Activated CD4-positive, alpha-beta T cell treated with anti-CD3 and anti-CD28 coated beads for 36 hours (primary cell): ENCODE measurements at places on chromosomes 12 and 14. TPM values are rescaled to one million over a fixed set of nuclear protein-coding genes. Genes with fewer than 3 reads are reported as not detected.

Gene GPR132
- total RNA-seq = 27.7 TPM

Gene PAH
- not detected for total RNA-seq

Gene TAS2R20
- 1.2 TPM for total RNA-seq

Gene OSBPL8
- total RNA-seq = 70.2 TPM

Gene GPD1
- 0.25 TPM for total RNA-seq

Gene PTPRB
- not detected for total RNA-seq

Gene PLBD1
- total RNA-seq = not detected

Gene TMEM253
- total RNA-seq = 0.44 TPM

Gene CLEC2A
- not detected for total RNA-seq

Gene REP15
- total RNA-seq = not detected

Gene RTN1
- total RNA-seq = not detected

Gene NKX2-8
- not detected for total RNA-seq

Gene COX8C
- not detected for total RNA-seq

Gene DDX55
- 49.4 TPM for total RNA-seq

Gene BATF
- 165 TPM for total RNA-seq

Gene DLK1
- not detected for total RNA-seq

Gene C12orf50
- total RNA-seq = 0.11 TPM

Gene LBHD2
- not detected for total RNA-seq

Gene TOMM20L
- not detected for total RNA-seq

Gene MYO1H
- not detected for total RNA-seq

Gene CFAP251
- total RNA-seq = 0.65 TPM

Gene TAS2R9
- not detected for total RNA-seq

Gene IAPP
- not detected for total RNA-seq

Gene FGF23
- total RNA-seq = not detected

Gene VDR
- total RNA-seq = 108 TPM

Gene KRT74
- total RNA-seq = not detected
